Suppressor macrophage (primary cell): ENCODE measurements at places on chromosomes 3 and 15.

GRCh38 chr3:186383026-186383993, 21.3 kb upstream of the DGKG start:
- DNase-seq = no peak

DNA sequence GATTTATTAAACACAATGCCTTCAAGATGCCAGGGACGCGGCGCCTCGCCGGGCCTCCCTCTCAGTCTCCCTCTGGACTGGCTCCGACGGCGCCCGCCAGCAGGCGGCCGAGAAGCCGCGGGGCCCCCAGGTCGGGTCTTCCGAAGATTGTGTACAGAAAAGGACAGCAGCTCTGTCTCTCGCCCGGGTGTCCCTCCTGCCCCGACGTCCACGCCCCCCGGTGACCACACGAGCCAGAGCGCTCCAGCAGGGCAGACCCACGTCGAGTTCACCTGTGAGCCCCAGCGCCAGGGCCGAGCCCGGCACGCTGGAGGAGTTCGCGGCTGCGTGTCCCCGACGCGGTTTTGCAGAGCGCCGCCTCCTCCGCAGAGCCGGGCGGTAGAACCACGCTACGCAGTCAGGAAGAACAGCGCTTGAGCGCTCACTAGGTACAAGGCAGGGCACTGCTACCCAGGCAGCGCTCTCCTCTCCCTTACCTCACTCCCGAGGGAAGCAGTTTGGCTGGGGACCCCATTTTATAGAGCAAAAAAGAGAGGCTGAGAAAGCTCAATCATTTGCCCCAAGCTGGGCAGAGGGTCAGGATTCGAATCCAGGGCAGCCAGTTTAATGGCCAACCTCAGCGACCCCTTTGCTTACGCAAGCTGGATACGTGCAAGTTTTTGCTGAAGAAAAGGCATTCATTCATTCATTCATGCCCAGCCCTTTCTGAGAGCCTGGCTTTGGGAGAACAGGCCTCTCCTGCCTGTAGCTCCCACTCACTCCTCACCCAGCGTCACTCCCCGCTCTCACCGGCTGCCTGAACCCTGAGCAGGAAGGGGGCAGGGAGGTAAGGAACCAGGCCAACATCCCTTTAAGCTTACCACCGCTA, 3.0 kb upstream of the TLE3 start:
- peak; percentile 42 for DNase-seq

DNA sequence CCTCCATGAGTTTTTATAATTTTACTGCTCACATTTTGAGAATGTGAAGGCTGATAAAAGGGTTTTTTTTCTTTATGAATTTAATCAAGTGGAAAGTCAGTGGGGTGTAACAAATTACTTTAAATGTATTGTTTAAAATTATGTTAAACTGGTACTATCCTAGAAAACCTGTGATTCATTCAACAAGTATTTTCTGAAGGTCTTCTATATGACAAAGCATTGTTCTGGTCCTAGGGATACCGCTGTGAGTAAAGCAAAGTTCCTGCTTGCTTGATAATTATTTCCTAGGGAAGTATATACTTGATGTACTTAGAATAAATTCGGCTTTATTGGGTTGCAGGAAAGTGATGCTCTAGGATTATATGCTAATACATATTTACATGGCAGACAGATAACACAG, 152.8 kb upstream of the GOLGA6L4 start:
- no peak for DNase-seq

DNA sequence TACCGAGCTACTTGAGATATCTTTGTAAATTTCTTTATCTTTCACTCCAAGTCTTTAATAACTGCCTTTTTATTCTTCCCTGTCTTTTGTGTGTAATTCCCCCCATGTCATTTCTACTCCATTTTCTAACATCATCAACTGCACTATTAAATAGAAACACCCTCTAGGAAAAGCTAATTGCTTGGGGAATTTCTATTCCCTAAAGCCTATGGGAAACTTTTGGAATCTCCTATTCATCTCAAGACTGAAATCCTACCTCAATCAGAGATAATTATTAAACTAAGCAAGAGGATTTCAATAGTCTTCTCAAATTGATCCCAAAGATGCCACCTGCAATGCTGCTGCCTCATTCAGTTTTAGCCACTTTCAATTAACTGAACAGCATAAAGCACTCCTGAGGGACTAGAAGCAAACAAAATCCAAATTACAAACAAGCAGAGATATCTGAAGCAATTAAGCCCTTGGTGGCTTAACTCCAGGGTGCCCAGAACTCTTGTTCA, 598.7 kb downstream of the IGSF11 start:
- no peak for DNase-seq

- no peak for DNase-seq
These were observed 25.8 kb downstream of the MKRN2 start for GRCh38 chr3:12582730-12583129.

DNA sequence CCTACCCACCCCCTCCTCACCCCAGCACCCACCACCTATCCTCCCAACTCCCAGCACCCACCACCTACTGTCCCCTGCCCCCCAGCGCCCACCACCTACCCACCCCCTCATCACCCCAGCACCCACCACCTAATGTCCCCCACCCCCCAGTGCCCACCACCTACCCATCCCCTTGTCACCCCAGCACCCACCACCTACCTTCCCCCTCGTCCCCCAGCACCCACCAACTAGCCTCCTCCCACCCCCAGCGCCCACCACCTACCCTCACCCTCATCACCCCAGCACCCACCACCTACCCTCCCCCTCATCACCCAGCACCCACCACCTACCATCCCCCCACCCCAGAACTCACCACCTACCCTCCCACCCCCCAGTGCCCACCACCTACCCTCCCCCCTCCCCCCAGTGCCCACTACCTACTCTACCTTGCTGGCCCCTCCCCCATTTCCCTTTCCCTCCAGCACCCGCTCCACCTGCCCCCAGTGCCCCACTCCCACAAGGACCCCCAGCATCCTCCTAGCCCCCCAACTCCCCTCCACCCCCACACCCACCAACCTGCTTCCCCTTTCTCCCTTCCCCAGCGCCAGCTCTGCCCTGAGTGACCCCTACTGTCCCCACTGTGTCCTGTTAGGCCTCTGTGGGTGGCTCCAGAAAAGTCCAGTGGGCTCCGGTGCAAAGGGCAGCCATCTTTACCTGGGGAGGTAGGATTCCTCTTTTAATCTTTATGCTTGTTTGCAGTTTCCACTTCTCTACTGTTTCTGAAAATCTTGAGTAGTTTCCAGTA, 1.2 kb downstream of the UROC1 start:
- DNase-seq = no peak

DNA sequence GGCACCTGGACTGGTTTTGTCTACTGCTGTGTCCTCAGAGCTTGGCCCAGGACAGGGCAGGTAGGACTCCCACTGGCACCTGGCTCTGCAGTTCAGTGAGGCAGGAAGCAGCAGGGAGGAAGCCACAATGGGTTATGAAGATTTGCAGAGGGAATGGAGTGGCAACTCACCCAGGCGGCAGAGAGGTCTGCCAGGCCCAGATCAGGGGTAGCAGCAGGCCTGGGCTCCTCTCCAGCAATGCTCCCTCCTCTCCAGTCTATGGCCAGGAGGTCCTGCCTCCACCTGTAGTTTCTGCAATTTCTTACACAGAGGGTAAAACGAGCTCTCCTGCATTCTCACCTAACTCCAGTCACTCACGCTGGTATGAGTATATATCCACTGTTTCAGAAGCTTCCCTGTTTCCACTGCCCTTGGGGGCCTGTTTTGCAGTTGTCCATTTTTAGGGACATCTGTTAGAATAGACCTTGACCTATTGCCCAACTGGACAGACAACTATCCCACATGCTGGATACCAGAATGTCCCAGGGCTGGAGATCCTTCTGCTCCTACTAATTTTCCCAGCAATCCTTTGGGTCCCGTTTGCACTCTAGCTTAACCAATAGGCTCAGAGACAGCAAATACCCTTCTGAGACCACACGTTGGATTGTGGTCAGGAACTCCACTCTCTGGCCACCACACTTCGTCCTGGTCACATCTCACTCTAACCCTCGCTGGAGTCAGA, 35.2 kb downstream of the HMCES start:
- DNase-seq = peak; percentile 24

- DNase-seq = no peak
These were observed 58.6 kb downstream of the SYNM start for GRCh38 chr15:99163271-99164062.

GRCh38 chr3:179560791-179561190, 1.9 kb upstream of the ACTL6A start:
- DNase-seq = no peak

GRCh38 chr15:49984436-49984835, 134.6 kb downstream of the ATP8B4 start:
- no peak for DNase-seq

DNA sequence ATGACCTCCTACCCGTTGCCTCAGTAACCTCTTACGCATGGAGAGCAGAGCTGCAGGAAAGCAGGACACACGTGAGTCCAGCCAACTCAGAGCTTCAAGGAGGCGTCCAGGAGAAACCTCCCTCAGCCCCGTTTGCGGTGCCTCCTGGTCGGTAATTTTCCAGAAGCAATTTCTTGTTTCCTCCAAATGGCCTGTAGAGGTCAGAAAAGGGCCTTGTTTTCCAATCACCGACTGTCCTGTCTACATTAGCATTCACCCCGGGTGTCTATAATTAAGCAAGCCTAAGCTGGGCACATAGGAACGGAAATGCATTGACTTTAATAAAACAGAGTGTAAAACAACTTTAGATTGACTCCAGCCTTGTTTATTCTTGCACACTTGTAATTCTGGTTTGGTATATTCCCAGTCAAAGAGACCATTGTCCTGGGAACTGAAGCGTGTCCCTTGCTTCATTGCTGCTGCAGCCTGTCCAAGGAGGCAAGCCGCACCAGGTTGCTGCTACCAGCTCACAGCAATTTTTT, 836.2 kb downstream of the AGBL1 start:
- DNase-seq = no peak

- DNase-seq = no peak
These were observed 125.3 kb downstream of the IL5RA start for GRCh38 chr3:2984831-2985220.

GRCh38 chr3:54654776-54655175, 273.1 kb downstream of the LRTM1 start:
- DNase-seq = no peak

DNA sequence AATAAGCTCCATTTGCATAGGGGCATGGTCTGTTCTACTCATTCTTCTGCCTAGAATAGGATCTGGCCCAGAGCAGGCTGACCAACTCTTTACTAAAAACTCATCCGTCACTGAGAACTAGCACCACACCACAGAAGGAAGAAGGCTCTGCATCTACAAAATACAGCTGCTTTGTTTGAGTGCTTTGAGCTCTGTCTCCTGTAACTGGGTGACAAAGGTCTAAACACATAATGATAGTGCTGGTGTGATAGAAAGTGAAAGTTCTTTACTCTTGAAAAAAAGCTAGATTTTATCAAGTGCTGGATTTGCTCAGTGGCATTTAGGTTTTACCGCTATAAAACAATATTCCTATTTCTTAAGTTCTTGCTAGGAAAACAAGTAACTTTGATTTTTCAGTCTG, 140.7 kb downstream of the FHIT start:
- no peak for DNase-seq

GRCh38 chr15:74988007-74988800, 7.2 kb upstream of the SCAMP5 start:
- DNase-seq = peak; percentile 39
